ENCODE measurements at places on chromosomes 2 and 18. TPM values are rescaled to one million over a fixed set of nuclear protein-coding genes. Genes with fewer than 3 reads are reported as not detected.

Gene QPCT
- 0.26 TPM for total RNA-seq

Gene ST8SIA5
- not detected for total RNA-seq

Gene CELF4
- total RNA-seq, result not detected

Gene ALK
- total RNA-seq, result 0.06 TPM

Gene NFU1
- total RNA-seq, result 50.4 TPM

Gene BMP10
- total RNA-seq, result not detected

Gene RBM44
- 0.32 TPM for total RNA-seq

Gene IL1F10
- not detected for total RNA-seq

Gene NXPH2
- total RNA-seq, result 0.14 TPM

Gene COL4A4
- total RNA-seq, result 0.10 TPM

Gene LCT
- not detected for total RNA-seq

Gene STAMBP
- 41.2 TPM for total RNA-seq

Gene RAD51AP2
- total RNA-seq, result not detected

Gene TUBB8B
- not detected for total RNA-seq

Gene TMEM182
- 8.3 TPM for total RNA-seq

Gene DES
- not detected for total RNA-seq

Gene CLK1
- total RNA-seq, result 46.1 TPM

Gene REEP1
- not detected for total RNA-seq

Gene TLX2
- total RNA-seq, result not detected

Gene SALL3
- total RNA-seq, result not detected

Gene BARD1
- total RNA-seq, result 25.9 TPM

Gene PARD3B
- 2.2 TPM for total RNA-seq

Gene IL36B
- not detected for total RNA-seq

Gene STK36
- 11.0 TPM for total RNA-seq

Gene IL1R2
- 0.57 TPM for total RNA-seq

Gene BAZ2B
- 5.9 TPM for total RNA-seq

Gene LONRF2
- 0.47 TPM for total RNA-seq

Gene NT5DC4
- total RNA-seq, result not detected

Gene CFAP53
- total RNA-seq, result 0.33 TPM

Gene LRPPRC
- 50.5 TPM for total RNA-seq

Gene RAMP1
- total RNA-seq, result not detected

Gene MAL
- total RNA-seq, result not detected

Gene SPATA3
- not detected for total RNA-seq

Gene PAX8
- total RNA-seq, result 5.9 TPM

Gene LBX2
- 4.0 TPM for total RNA-seq

Gene MAIP1
- 48.2 TPM for total RNA-seq

Gene KCNJ13
- not detected for total RNA-seq

Gene ABI2
- total RNA-seq, result 24.9 TPM

Gene DLX1
- 9.7 TPM for total RNA-seq

Gene CCDC102B
- total RNA-seq, result 0.19 TPM

Gene GNAL
- total RNA-seq, result 0.10 TPM

Gene CNDP1
- total RNA-seq, result not detected

Gene MOCOS
- total RNA-seq, result 12.2 TPM

Gene TSPYL6
- total RNA-seq, result not detected

Gene LINC00305
- total RNA-seq, result not detected

Gene CCDC121
- total RNA-seq, result 1.2 TPM

Gene BIRC6
- 54.2 TPM for total RNA-seq

Gene SLC4A5
- not detected for total RNA-seq
